ENCODE measurements at places on chromosomes 12 and 14. TPM values are rescaled to one million over a fixed set of nuclear protein-coding genes. Genes with fewer than 3 reads are reported as not detected.

L2HGDH gene
- total RNA-seq: 13.9 TPM

TAS2R10 gene
- total RNA-seq: 1.5 TPM

RAB5B gene
- total RNA-seq: 91.6 TPM

EAPP gene
- total RNA-seq: 24.5 TPM

KRT78 gene
- total RNA-seq: 0.69 TPM

MARCHF9 gene
- total RNA-seq: 39.0 TPM

FOXG1 gene
- not detected for total RNA-seq

PNMA1 gene
- total RNA-seq: 37.2 TPM

SMIM41 gene
- not detected for total RNA-seq
